ENCODE measurements at places on chromosomes 12 and 14. TPM values are rescaled to one million over a fixed set of nuclear protein-coding genes. Genes with fewer than 3 reads are reported as not detected.

DNA sequence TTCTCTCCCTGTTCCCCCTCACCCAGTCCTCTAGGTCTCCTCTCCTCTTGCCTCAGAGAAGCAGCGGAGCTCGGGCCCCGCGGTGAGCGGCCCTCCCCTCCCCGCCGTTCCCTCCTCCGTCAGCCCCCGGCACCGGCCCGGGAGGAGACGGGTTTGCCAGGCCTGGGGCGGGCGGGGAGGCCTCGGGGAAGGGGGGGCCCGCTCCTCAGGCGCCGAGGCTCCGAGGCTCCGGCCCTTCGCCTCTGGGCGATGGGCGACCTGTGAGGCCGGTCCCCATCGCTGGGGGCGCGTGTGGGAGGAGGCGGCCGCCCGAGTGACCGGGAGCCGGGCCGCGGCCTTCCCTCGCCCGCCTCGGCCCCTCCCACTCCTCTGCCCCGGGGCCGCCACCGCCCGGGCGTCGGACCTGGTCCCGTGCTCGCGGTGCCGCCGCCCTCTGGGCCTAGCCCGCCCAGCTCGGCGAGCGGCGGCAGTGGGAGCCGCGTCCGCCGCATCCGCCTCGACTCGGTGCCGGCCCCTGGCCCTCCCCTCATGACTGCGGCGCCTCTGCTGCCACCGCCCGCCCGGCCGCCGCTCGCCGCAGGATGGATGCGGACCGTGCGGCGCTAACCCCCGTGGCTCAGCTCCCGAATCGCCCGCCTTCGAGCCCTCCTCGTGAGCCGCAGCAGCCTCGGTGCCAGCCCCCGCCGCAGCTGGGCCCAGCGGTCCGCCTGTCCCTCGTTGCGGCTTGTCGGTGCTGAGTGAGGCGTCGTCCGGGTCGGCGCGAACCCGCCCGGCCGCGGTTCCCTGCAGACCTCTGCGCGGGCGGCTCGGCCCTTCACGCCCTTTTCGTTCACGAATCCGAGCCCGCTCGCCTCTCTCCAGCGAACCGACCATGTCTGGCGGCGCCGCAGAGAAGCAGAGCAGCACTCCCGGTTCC, 574 bp downstream of the WNK1 start:
- peaks cover 34% of the 10 kb centered on the region for H3K36me3 ChIP-seq
- DNase-seq: peak; percentile 40
- H3K27ac ChIP-seq: peak overlapping the region; percentile 91
- H3K4me1 ChIP-seq: peaks cover 29% of the 10 kb centered on the region
- H3K4me3 ChIP-seq: peak overlapping the region; percentile 97

Gene GLT8D2
- total RNA-seq: not detected

Gene OR10AD1
- total RNA-seq: not detected

DNA sequence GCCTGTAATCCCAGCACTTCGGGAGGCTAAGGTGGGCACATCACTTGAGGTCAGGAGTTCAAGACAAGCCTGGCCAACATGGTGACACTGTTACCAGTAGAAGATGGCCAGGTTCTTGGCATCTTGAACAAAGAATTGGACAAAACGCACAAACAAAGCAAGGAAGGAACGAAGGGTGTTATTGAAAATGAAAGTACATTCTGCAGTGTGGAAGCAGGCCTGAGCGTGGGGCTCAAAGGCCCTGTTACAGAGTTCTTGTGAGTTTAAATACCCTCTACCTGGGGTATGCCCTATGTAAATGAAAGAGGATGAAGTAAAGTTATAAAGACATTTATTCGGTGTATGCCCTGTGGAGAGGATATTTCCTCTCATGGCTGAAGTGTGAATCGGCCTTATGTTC, 20.8 kb upstream of the CDK17 start:
- no peaks in the 10 kb centered on the region for H3K27me3 ChIP-seq
- peaks cover 7% of the 10 kb centered on the region for H3K36me3 ChIP-seq
- peak overlapping the region; percentile 63 for H3K4me3 ChIP-seq
- peaks cover 59% of the 10 kb centered on the region for H3K4me1 ChIP-seq
- peak; percentile 24 for DNase-seq
- H3K27ac ChIP-seq: peak overlapping the region; percentile 91

DNA sequence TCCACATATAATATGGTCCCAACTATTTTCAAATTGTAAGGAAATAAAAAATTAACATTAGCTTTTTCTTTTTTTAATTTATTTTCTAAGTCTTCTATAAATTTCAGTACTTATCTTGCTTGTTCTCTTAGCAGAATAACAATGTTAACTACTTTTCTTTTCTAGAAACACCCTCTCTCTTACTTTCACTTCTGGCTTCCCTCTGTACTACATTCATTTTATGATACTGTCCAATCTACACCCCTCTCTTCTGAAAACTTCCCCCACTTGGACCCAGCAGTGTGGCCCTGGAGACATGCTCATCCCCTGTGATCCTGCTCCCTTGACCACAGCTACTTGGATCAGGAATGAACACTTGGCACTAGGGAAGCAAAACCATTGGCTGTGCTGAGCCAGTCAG, 15.7 kb downstream of the SGPP1 start:
- peaks cover 42% of the 10 kb centered on the region for H3K36me3 ChIP-seq
- peaks cover 29% of the 10 kb centered on the region for H3K4me1 ChIP-seq
- H3K4me3 ChIP-seq: peak overlapping the region; percentile 51
- H3K27me3 ChIP-seq: no peaks in the 10 kb centered on the region
- no peak for DNase-seq

Gene ATG14
- 5.3 TPM for total RNA-seq

GRCh38 chr14:30620178-30620577, 1.9 kb upstream of the SCFD1 start:
- no peak overlapping the region for H3K27ac ChIP-seq
- no peak overlapping the region for H3K4me3 ChIP-seq
- no peak for DNase-seq
- no peaks in the 10 kb centered on the region for H3K27me3 ChIP-seq
- H3K36me3 ChIP-seq: peaks cover 26% of the 10 kb centered on the region
- H3K4me1 ChIP-seq: peaks cover 29% of the 10 kb centered on the region

GRCh38 chr12:9943240-9943639, 11.1 kb upstream of the CLEC2A start:
- peaks cover 36% of the 10 kb centered on the region for H3K4me1 ChIP-seq
- peak overlapping the region; percentile 0 for H3K27ac ChIP-seq
- peak overlapping the region; percentile 64 for H3K4me3 ChIP-seq
- peaks cover 28% of the 10 kb centered on the region for H3K27me3 ChIP-seq

DNA sequence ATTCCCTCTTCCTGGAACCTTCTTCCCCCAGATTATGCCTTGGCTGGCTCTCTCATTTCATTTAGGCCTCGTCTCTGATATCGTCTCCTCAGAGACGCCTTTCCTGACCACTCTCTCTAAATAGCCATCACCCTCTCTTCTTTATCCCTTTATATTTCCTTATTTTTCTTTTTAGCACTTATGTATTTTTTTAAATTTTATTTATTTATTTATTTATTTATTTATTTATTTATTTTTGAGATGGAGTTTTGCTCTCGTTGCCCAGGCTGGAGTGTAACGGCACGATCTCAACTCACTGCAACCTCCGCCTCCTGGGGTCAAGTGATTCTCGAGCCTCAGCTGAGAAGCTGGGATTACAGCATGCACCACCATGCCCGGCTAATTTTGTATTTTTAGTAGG, 8.1 kb upstream of the ATP5MC2 start:
- no peak for DNase-seq
- H3K27me3 ChIP-seq: peaks cover 26% of the 10 kb centered on the region
- H3K27ac ChIP-seq: no peak overlapping the region
- H3K4me1 ChIP-seq: no peaks in the 10 kb centered on the region
- H3K36me3 ChIP-seq: no peaks in the 10 kb centered on the region

GRCh38 chr12:3551976-3552725, 61.1 kb downstream of the PRMT8 start:
- H3K36me3 ChIP-seq: no peaks in the 10 kb centered on the region
- DNase-seq: no peak
- no peaks in the 10 kb centered on the region for H3K4me1 ChIP-seq
- peaks cover 20% of the 10 kb centered on the region for H3K27me3 ChIP-seq
- H3K27ac ChIP-seq: no peak overlapping the region

Gene TBX5
- not detected for total RNA-seq

DNA sequence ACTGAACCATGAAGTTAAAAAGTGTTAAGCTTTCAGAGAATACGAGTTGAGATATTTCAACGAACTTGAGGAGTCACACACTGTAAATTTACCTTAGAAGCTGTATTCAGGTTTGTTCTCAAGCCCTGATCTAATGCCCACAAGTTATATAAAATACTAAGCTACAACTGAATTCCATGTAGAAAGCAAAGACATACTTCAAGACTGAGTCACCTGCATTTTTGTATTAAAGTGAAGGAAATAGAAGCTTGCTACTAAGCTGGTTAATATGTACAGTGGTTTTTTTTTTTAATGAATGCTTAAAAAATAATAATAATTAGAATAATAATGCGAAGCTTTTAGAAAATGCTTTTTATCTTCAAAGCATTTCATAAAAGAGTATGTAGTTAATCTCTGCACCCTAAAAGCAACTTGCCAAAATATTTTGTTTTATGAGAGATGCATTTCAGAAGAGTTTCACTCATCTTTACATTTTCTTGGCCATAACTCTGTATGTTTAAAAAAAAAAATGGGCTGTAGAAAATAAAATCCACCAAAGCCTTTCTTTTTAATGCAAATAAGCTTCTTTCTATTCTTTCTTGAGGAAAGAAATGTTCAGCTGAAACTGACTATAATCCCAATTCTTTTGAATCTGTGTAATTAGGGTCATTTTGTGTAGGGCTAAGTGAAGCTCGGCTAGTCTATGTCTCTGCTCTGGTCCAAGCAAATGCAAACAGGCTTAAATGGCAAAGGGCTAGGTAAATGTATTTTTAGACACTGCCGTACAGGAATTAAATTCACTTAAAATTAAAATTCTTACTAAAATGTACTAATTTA, 1047.5 kb upstream of the FLRT2 start:
- H3K4me3 ChIP-seq: no peak overlapping the region
- DNase-seq: no peak
- H3K4me1 ChIP-seq: no peaks in the 10 kb centered on the region
- H3K27me3 ChIP-seq: no peaks in the 10 kb centered on the region

DNA sequence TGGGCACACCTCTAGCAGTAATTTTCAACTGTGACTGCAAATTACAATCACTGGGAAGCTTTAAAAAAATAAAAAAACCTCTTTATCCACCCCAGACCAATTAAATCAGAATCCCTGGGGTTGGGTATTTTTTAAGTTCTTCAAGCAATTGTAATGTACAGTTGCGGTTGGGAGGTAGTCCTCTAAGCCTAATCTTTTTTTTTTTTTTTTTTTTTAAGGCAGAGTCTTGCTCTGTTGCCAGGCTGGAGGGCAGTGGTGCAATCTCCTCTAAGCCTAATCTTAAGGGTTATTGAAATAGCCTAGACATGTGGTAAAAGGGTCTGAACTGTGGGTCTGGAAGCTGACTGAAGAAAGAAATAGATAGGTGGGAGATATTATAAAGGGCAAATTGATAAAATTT, 230.5 kb downstream of the AKAP6 start:
- no peaks in the 10 kb centered on the region for H3K36me3 ChIP-seq
- peaks cover 6% of the 10 kb centered on the region for H3K4me1 ChIP-seq
- no peak for DNase-seq
- no peak overlapping the region for H3K4me3 ChIP-seq

Gene TMTC2
- 2.5 TPM for total RNA-seq

DNA sequence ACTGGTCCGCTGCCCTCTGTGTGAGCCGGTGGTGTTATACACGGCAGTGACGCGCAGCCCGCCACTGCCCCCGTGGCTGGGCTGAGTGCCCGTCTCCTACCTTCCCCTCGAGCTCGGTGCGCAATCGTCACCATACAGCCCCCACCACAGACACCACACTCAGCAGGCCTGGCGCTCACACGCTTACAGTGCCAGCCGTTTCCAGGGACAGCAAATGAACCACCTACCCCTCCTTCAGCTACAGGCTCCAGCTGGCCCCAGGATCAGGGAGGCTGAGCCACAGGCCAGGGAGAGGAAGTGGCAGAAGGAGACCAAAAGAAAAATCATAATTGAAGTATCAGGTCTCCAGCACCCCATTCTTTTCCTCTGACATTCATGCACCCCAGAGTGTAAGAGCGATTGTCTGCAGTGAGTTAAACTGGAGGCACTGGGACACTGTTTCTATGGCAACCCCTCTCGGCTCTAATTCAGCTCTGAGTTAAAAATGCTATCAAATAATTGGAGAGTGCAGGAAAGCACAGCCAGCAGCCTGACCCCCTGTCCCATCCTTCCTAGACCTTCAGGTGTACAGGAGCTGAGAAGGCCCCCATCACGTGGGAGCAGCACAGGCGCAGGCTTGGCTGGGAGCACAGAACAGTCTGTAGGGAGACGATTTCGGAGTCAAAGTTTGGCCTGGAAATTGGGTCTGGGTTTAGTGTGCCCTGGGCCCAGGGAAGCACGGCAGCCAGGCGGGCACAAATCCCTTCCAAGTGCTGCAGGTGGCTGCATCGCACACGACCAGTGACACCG, 18.0 kb downstream of the LRTM2 start:
- no peaks in the 10 kb centered on the region for H3K4me1 ChIP-seq
- no peaks in the 10 kb centered on the region for H3K36me3 ChIP-seq
- H3K27ac ChIP-seq: no peak overlapping the region
- no peak for DNase-seq

Gene MYO1H
- not detected for total RNA-seq

DNA sequence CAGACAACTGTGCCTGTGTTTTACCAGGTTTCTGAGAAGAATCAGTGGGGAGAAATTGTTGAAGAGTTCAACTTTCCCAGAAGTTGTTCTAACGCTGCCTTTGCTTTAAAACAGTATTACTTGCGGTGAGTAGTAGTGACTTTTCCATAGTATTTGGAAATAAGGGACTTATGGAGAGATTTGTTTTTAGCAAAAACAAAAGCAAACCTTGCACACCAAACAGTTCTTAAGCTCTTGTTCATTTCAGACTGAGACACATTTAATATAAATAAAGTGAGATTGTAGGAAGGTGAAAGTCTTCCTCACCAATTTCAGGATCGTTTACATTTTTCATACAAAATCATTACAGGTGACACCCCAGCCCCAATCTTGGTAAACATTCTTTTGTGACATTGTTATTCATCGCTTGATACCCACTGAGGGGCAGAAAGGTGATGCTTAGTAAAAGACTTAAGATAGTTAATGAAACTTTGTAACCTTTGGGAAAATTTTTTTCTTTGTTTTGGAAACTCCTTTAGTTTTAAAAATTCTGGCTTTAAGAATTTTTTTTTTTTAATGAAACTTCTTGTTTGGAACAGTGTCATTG, 1.8 kb downstream of the ARID2 start:
- peaks cover 44% of the 10 kb centered on the region for H3K36me3 ChIP-seq
- peaks cover 24% of the 10 kb centered on the region for H3K4me1 ChIP-seq
- peak overlapping the region; percentile 100 for H3K4me3 ChIP-seq
- H3K27me3 ChIP-seq: no peaks in the 10 kb centered on the region

DNA sequence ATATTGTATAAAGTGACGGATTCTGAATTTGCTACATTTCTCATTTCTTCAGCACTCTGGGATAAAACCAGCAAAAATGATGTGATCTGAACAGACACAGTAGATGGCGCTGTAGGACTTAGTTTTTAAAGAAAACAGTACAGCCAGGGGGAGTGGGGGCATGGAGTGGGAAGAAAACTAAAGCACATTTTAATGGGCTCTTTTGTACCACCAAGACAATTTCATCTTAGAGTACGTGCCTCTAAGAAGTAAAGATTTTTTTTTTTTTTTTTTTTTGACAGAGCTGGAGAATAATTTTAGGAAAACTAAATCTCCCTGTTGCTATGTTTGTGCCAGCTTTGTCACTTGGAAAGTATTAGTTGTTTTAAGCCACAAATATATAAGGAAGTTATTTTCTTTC, 124.4 kb downstream of the RAD51B start:
- no peaks in the 10 kb centered on the region for H3K27me3 ChIP-seq
- no peak overlapping the region for H3K4me3 ChIP-seq
- DNase-seq: peak; percentile 63
- no peaks in the 10 kb centered on the region for H3K4me1 ChIP-seq

- H3K4me1 ChIP-seq: peaks cover 19% of the 10 kb centered on the region
- peak overlapping the region; percentile 48 for H3K4me3 ChIP-seq
- DNase-seq: peak; percentile 20
- peaks cover 2% of the 10 kb centered on the region for H3K27me3 ChIP-seq
- no peaks in the 10 kb centered on the region for H3K36me3 ChIP-seq
These were observed 516 bp downstream of the ANKRD9 start for GRCh38 chr14:102508774-102509745.

Gene PROX2
- not detected for total RNA-seq

Gene HOXC4
- not detected for total RNA-seq

Gene ST8SIA1
- total RNA-seq: 0.52 TPM
